Right lung (tissue), 10 donors: ENCODE measurements at places on chromosomes 16 and 17. TPM values are rescaled to one million over a fixed set of nuclear protein-coding genes. Genes with fewer than 3 reads are reported as not detected.

DNA sequence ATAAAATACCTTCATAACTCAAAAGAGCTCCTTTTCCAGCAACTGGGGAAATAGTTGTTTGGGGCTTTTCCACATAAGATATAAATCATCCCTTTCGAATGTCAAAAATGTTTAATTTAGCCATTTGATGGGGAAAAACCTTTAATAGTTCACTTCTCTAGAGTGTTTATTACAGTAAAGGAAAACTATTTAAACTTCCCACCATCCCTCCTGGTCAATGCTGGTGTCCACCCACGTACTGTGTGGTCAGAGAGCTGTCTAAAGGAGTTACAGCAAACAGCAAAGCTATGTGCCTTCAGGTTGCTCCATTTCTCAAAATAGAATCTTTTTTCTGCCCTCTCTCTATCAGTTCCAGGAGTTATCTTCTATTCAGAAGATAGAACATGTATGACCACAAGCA is 33.5 kb downstream of the KANSL1 start:
- no peak for DNase-seq

Gene AOC3
- 116 TPM for polyA plus RNA-seq

DNA sequence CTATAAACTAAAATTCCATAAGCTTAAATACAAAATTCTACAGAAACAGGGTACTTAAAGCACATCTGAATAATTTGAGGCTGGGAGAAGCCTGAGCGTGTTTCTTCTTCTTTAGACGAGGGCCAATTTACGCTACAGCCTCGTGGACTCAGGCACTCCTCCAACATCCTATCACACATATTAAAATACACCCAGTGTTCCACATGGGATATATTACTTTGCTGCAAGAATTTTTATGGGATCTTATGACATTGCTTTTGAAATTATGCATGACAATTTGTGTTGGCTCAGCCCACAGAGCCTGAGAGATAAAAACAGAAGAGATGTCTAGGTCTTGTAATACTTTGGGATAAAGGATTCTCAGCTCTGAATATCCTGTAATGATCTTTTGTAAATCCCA is 3.5 kb upstream of the TANGO6 start:
- no peak for DNase-seq

Gene PRKCB
- polyA plus RNA-seq = 45.5 TPM
